Kidney (tissue), 22 donors: ENCODE measurements at places on chromosomes 1 and 21. TPM values are rescaled to one million over a fixed set of nuclear protein-coding genes. Genes with fewer than 3 reads are reported as not detected.

Gene CR1L
- 0.44 TPM for total RNA-seq

Gene CELSR2
- 65.6 TPM for total RNA-seq

Gene SPRR5
- not detected for total RNA-seq

Gene AGT
- total RNA-seq: 30.1 TPM

Gene ADCY10
- 0.22 TPM for total RNA-seq
